Epithelial cell of proximal tubule (primary cell): ENCODE measurements at places on chromosomes 2 and 18.

- no peak for DNase-seq
Observed at GRCh38 chr2:158932131-158932645, 36.3 kb upstream of the TANC1 start.

DNA sequence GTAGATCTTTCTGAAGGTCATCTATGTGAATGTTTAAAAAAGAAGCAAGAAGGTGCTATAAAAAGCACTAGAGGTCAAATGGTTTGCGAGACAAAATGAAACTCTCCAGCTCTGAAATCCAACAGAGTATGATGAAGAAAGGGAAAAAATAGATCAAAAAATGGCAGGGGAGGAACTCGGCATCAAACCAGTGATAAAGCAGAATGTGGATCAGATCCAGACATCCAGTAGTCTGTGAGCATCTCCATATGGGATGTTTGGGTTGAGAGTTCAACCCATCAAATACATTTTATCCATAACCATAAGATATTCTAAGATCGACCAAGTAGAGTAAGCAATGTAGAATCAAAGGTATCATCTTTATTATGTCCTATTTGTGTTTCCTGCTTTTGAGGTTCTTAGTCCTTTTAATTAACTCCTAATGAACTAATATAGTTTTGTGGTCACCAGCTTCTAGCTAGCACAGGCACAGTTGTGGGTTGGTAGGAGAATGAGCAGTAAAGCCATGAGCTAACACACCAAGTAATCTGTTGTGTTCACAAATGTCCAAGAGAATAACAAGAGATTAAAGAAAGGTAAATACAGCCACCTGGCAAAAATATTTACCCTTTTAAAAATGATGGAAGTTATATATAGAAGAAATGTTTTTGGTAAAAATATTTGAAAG, 160.9 kb downstream of the NEDD4L start:
- DNase-seq, result no peak

GRCh38 chr18:13989199-13989598, 73.9 kb upstream of the MC2R start:
- no peak for DNase-seq

- no peak for DNase-seq
Observed at GRCh38 chr2:144943293-144943941, 423.5 kb upstream of the ZEB2 start.

- DNase-seq, result no peak
Observed at GRCh38 chr2:161321944-161322648, 13.9 kb downstream of the PSMD14 start.

- no peak for DNase-seq
Observed at GRCh38 chr2:71191570-71191943, 35.3 kb downstream of the PAIP2B start.

DNA sequence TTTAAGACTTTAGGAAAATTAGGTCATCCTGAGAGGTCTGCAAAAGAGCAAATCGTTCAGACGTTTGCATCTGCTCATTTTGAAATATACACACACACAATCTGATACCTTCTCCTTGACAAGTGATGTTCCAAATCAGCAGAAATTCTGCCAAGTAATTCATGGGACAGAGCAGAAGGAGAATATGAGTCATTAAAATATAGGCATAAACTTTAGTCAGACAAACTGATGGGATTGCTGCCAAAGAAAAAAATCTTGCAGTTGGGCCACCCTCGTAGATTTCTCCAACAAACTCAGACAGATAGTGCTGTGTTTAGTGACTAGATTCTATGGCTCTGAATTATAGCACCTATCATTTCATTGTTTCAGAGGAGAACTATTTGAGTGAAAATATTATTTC, 336.3 kb downstream of the NYAP2 start:
- DNase-seq, result no peak

- DNase-seq, result no peak
Observed at GRCh38 chr2:218332288-218332687, 24.4 kb upstream of the CATIP start.

DNA sequence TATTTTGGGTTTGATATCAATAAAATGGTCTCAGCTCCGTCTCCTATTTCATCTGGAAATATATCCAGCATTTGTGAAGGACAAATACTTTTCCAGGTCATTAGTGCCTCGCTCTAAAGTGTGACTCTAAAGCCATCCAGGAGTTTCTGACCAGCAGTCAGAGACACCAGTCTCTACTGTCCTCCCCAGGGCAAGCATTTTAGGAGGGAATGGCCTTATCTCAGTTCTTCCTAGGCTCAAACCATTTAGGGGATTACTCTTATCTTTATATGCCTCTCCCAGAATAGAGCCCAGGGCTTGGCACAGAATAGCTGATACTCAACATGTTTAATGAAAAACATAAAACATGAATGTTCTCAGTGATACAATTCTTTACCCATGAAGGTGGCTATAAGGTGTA, 187.6 kb downstream of the NAPG start:
- no peak for DNase-seq

GRCh38 chr18:52607985-52608384, 268.0 kb downstream of the DCC start:
- DNase-seq, result no peak

- DNase-seq, result no peak
Observed at GRCh38 chr2:152166633-152167032, 8.9 kb downstream of the STAM2 start.

DNA sequence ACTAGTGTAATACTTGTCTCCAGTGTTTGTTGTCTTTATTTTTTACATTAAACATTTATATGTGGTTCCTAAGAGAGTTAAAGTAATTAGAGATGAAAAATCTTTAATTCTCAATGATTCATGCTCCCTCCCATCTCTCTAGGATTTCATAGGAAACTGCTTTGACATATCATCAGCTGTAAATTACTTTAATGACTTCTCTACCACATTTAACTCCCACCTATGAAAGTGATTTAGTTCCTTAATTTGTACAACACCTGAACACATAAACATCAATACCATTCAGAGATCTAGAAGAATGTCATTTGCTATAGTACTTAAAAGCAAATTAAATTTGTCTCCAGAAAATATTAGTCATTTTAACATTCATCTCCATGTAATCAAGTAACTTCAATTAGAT, 524.2 kb upstream of the CHAC2 start:
- DNase-seq, result no peak

- peak; percentile 92 for DNase-seq
Observed at GRCh38 chr2:70570041-70570661, 16.5 kb upstream of the TGFA start.

DNA sequence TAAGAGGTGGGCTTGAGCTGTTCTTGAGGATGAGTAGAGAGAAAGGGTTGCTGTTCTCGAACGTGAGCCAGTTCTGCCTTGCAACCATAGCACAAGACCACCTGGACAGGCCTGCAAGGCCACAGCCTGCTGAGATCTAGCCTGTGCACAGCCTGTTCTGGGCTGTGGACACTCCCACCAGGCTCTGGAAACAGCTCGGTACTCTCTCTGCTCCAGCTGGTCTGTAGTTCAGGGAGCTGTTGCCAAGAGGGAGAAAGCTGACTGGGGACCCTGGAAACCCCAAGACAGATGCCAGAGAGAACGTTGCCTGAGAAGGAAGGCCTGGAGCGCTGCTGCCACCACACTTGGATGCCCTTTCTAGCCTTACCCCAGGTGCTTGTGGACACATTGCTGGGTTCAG, 69.8 kb downstream of the CTIF start:
- DNase-seq, result no peak

GRCh38 chr2:202911203-202911511, 316 bp downstream of the WDR12 start:
- DNase-seq, result no peak

DNA sequence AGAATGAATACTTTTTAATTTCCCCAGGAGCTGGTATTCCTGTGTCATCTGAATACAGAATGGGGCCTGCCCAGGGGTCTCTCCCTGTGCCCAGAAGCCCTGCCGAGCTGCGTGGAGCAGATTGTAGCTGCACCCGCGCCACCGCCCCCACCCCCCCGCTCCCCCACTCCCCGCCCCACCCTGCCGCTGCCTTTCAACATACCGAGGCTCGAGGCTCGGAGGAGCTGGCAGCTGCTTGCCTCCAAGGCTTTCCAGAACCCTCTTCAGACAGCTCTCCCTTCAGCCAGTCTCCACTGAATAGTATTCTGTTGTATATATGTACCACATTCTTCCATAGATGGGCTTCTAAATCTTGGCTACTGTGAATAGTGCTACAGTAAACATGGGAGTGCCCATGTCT, 150.7 kb downstream of the TSN start:
- no peak for DNase-seq

GRCh38 chr2:85326406-85327159, 1.2 kb downstream of the TGOLN2 start:
- no peak for DNase-seq

DNA sequence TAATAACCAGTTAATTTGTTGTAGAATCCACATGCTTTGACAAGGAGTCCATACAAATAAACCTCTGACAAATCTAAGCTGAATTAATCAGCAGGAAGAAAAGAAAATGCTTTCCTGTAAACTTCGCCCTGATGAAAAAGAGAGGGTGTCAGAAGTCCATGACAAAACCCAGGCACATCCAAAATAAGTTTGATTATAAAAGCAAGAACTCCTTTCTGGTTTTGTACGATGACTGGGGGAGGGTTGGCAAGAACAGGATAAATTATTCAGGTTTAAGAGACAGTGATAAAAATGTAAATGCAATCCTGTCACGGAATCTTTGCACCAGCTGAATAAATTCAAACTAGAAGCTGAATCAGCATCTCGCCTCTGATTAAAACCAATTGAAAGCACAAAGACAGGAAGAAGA, 469.2 kb upstream of the TNP1 start:
- no peak for DNase-seq

GRCh38 chr2:84493514-84493913, 22.8 kb upstream of the DNAH6 start:
- DNase-seq, result no peak

DNA sequence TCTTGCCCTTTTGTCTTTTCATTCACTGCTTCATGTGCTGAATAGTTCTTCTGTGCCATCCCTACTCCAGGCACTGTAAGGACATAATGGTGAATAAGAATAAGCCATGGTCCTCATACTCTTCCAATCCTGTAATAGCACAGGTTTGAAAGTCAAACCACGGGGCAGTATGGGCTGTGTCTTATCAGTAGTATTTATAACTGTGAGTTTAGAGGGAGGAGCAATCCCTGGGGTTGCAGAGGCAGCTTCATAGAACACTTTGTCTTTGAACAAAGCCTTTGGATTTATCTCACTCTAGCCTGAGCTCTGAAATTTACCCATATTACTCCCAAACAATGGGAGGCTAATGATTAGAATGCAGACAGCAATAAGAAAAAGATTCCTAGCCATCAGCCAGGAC, 30.2 kb upstream of the ALK start:
- DNase-seq, result no peak

DNA sequence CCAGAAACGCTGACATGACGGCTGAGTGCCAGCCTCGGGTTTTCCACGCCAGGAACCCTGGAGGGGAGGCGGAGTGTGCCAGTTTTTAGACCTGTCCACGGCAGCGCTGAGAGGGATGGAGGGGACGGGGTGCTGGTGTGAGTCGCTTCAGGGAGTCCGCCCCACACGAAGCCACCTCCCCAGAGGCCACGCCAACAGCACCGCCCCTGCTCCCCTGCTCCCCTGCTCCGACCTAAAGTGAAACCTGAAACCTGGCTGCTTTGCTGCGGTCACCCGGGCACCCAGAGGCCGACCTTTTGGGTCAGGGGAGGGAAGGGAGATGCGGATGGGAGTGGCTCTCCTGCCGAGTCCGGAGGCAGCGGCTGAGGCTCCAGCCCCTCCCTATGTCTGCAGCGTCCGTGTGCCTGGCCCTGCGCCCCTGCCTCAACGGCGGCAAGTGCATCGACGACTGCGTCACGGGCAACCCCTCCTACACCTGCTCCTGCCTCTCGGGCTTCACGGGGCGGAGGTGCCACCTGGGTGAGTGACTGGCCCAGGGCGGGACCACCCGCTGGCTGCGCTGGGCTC, 38.1 kb downstream of the SNED1 start:
- no peak for DNase-seq

DNA sequence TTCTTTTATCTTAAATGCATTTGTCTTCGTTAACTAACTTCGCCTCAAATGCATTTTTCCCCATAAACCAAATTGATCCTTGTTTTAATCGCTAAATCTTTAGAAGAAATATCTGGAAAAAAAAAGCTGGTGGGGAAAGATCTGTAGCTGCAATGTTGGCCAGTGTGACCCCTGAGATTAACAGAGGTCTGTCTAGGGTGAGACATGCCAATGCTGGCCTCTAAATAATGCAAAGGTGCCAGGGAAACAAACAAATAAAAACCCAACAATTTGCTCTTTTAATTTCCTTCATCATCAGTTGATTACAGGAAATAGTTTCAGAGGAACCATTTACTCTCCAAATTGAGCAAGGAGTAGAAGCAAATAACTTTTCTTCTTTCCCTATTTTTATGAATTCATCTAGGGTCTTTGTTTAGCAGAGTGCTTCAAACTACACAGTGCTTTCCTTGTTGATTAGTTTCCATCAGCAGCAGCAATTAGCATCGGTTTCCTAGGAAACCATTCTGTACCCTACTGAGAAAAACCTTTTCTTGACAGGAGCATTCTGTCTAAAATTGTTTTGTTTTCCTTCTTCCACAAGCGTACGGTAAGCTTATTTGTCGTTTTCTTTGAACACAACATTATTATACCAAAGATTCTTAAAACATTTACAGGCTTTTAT, 100.5 kb upstream of the UNC80 start:
- DNase-seq, result no peak

GRCh38 chr2:238250896-238251295, 11.1 kb upstream of the HES6 start:
- no peak for DNase-seq

DNA sequence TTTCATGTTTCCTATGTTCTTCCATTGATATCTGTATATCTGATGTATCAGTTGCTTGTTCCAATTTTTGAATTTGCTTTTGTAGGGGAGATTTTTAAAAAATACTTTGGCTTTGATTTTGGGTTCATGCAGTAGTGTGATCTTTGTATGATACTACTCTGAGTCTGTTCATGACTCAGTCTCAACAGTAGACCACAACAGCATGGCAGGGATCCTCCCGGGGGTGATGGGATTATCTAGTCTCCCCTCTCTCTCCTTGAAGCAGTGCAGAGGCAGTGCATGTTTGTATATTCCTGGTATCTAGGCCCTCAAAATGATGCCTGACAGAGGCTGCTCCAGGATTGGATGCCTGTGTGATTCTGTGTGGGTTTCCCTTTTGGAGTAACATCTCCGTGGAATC, 55.3 kb downstream of the G6PC2 start:
- no peak for DNase-seq

DNA sequence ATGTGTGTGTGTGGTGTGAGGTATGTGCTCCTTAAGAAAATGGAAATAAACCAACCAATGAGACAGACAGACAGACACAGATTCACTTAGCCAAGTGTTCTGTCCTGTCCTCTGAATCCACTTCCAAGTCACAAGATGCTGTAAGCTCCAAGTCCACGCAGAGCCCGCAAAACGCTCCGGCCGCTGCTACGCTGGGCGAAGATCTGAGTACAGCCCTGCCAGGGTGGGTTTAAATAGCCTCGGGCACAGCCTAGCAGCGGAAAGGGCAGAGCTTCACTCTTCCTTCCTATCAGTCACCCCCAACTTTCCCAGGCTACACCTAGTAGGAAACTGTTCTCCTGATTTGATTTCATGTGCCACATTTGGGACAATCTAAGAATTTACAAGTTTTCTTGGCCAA, 121.2 kb upstream of the ANKRD30BL start:
- no peak for DNase-seq

GRCh38 chr2:157751462-157752058, 122.9 kb upstream of the ACVR1C start:
- peak; percentile 18 for DNase-seq

- no peak for DNase-seq
Observed at GRCh38 chr18:61159246-61159645, 174.0 kb upstream of the CDH20 start.
